ENCODE measurements at places on chromosomes 16 and 17. TPM values are rescaled to one million over a fixed set of nuclear protein-coding genes. Genes with fewer than 3 reads are reported as not detected.

COL1A1 gene
- polyA plus RNA-seq, result 265 TPM

MSLN gene
- 0.19 TPM for polyA plus RNA-seq

VKORC1 gene
- polyA plus RNA-seq, result 434 TPM

TBC1D3G gene
- not detected for polyA plus RNA-seq

RPUSD1 gene
- 27.7 TPM for polyA plus RNA-seq

DNA sequence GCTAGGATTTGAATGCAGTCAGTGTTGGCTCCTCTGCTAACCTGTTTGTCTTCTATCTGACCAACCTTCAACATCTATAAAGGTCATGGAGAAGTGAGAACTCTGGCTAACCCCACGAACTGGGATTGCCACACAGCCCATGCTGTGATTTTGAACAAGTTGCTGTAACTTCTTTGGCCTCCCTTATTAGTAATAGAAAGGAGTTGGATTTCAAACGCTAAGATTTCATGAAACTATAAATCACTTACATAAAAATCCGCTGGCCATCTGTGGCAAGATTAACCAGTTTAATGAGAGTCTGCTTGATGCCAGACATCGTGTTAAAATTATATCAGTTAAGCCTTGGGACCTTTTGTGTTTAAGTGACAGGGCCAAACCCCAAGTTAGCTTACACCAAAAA is 53.4 kb downstream of the HSD17B2 start:
- no peak overlapping the region for H3K27ac ChIP-seq
- H3K4me3 ChIP-seq, result no peak overlapping the region
- no peaks in the 10 kb centered on the region for H3K4me1 ChIP-seq

GRCh38 chr16:27408602-27409031 is 6.6 kb downstream of the IL21R start:
- H3K4me3 ChIP-seq, result no peak overlapping the region
- peaks cover 9% of the 10 kb centered on the region for H3K36me3 ChIP-seq
- H3K4me1 ChIP-seq, result no peaks in the 10 kb centered on the region
- DNase-seq, result no peak

DNA sequence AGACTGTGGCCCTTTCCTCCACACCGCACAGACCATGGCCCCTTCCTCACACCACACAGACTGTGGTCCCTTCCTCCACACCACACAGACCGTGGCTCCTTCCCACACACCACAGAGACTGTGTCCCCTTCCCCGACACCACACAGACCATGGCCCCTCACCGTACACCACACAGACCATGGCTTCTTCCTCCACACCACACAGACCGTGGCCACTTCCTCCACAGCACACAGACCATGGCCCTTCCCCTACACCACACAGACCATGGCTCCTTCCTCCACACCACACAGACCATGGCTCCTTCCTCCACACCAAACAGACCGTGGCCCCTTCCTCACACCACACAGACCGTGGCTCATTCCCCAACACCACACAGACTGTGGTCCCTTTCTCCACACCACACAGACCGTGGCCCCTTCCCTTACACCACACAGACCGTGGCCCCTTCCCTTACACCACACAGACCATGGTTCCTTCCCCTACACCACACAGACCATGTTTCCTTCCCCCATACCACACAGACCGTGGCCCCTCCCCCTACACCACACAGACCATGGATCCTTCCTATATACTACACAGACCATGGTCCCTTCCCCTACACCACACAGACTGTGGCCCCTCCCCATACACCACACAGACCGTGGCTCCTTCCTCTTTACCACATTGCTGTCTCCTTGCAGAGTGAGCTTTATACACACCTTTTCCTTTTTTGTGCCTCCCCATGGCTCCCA is 297.5 kb upstream of the FOXF1 start:
- H3K27ac ChIP-seq, result no peak overlapping the region
- no peak overlapping the region for H3K4me3 ChIP-seq
- peaks cover 58% of the 10 kb centered on the region for H3K27me3 ChIP-seq
- no peaks in the 10 kb centered on the region for H3K36me3 ChIP-seq
- H3K4me1 ChIP-seq, result no peaks in the 10 kb centered on the region

- peak overlapping the region; percentile 18 for H3K27ac ChIP-seq
- no peaks in the 10 kb centered on the region for H3K36me3 ChIP-seq
- H3K27me3 ChIP-seq, result no peaks in the 10 kb centered on the region
- no peaks in the 10 kb centered on the region for H3K4me1 ChIP-seq
These were observed 141.0 kb downstream of the STX8 start for GRCh38 chr17:9434642-9435057.

DNA sequence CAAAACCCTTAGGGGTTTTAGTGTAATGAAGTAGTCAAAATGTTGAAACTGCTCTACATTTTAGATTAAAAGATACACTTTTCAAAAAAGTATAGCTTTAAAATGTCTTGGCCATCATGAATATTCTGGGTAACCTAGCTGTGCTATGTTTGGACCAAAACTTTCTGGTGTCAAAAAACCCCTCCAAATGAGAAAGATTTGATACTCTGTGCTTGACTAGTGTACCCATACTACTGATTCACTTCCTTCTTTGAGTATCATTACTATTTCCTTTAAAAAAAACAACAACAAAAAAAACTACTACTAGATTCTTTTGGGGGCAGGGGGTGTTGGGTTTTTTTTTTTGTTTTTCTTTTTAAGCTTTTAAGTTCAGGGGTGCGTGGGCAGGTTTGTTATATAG is 37.3 kb downstream of the PTRH2 start:
- H3K4me1 ChIP-seq, result peaks cover 39% of the 10 kb centered on the region
- no peak for DNase-seq
- H3K27ac ChIP-seq, result peak overlapping the region; percentile 74
- peaks cover 91% of the 10 kb centered on the region for H3K36me3 ChIP-seq
- no peaks in the 10 kb centered on the region for H3K27me3 ChIP-seq

- peaks cover 64% of the 10 kb centered on the region for H3K36me3 ChIP-seq
- no peak overlapping the region for H3K4me3 ChIP-seq
- no peak overlapping the region for H3K27ac ChIP-seq
- no peak for DNase-seq
- no peaks in the 10 kb centered on the region for H3K4me1 ChIP-seq
These were observed 9.1 kb downstream of the TSC2 start for GRCh38 chr16:2056681-2057407.

DNA sequence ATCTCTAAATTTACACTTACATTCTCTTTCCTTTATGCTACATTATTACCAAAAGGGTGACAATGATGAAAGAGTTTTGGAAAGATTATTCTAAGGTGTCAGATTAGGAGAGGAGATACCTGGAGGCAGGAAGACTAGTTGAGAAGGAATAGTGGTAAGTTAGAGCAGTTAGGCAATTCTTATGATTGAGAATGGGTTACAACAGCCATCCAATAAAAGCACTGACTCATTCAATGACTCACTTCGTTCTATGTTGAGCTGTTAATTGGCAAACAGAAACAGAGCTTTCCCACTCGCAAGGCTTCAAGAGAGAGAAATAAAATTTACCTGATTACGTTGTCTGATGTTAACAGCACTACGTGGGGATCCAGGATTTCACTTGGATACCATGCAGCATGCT is 5.8 kb downstream of the NUP88 start:
- no peak for DNase-seq
- H3K36me3 ChIP-seq, result peaks cover 66% of the 10 kb centered on the region
- H3K4me3 ChIP-seq, result no peak overlapping the region
- H3K27ac ChIP-seq, result no peak overlapping the region
- no peaks in the 10 kb centered on the region for H3K27me3 ChIP-seq
- H3K4me1 ChIP-seq, result peaks cover 12% of the 10 kb centered on the region

GRCh38 chr17:81483085-81483861 is 29.3 kb downstream of the ACTG1 start:
- H3K4me3 ChIP-seq, result no peak overlapping the region
- H3K36me3 ChIP-seq, result no peaks in the 10 kb centered on the region
- DNase-seq, result no peak
- H3K27me3 ChIP-seq, result no peaks in the 10 kb centered on the region
- H3K27ac ChIP-seq, result no peak overlapping the region
- peaks cover 3% of the 10 kb centered on the region for H3K4me1 ChIP-seq

- DNase-seq, result no peak
- no peak overlapping the region for H3K27ac ChIP-seq
- no peaks in the 10 kb centered on the region for H3K36me3 ChIP-seq
- H3K4me3 ChIP-seq, result no peak overlapping the region
These were observed 3.5 kb upstream of the NAGS start for GRCh38 chr17:44000871-44001460.

DNA sequence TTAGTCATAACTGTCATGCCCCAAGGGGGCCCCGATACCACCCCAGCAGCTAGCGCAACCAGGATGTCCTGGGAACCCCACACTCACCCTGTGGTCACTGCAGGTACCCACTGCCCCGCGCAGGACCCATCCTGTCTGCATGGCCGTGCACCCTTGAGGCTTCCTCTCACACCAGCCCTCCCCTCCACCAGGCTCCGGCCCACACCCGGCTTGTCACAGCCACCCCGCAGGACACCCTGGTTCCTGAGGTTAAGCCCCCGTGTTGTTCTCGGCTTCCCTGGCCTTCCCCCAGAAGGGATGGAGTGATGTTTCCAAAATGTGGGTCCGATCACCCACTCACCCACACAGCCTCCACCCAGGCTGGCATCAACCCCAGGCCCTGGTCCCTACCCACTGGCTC is 7.5 kb downstream of the DNASE1L2 start:
- no peaks in the 10 kb centered on the region for H3K27me3 ChIP-seq
- H3K4me1 ChIP-seq, result no peaks in the 10 kb centered on the region
- H3K36me3 ChIP-seq, result peaks cover 33% of the 10 kb centered on the region
- no peak overlapping the region for H3K27ac ChIP-seq
- no peak overlapping the region for H3K4me3 ChIP-seq
- peak; percentile 23 for DNase-seq

DNA sequence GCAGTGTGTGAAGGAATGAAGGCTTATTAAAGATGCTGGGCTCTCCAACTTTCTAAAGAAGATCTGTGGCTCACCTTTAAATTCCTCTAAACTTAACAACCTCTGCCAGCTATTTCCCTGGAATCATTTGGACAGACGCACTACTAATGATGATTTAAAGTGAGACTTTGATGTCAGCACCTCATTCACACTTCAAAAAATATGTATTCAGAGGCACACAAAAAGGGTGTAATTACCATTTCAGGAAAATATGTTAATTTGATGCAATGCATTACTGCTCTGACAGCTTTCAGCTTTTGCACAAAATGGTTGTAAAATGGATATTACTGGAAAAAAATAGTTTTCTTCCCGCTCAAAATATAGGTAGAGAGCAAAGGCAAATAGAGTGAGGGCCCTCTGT is 423.9 kb upstream of the ASIC2 start:
- no peaks in the 10 kb centered on the region for H3K27me3 ChIP-seq
- no peak overlapping the region for H3K27ac ChIP-seq
- no peaks in the 10 kb centered on the region for H3K36me3 ChIP-seq
- DNase-seq, result no peak

DNA sequence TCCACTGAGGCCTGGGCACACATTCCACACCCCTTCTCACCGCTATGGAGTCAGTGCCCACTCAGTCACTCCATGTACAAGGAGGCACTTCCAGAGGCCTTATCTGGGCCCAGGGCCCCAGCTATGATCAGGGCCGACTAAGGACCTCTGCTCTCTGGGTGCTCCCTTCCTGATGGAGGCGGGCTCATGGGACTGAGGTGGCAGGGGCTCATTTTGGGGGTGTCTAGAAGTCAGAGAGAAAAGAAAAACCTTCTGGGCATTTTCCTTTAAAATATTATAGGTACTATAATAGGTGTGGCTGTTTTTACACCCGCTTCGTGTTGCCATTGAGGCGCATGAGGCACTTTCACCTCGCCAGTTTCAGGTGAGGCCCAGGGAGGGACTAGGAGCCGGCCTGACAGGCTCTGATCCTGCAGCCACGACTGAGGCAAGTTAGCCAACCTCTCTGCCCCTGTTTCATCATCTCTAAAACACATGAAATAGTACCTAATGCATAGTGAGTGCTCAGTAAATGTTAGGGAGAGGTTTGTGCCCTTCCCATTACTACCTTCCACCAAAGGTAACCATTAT is 14.4 kb downstream of the B9D1 start:
- H3K4me3 ChIP-seq, result no peak overlapping the region
- no peaks in the 10 kb centered on the region for H3K27me3 ChIP-seq
- DNase-seq, result no peak
- H3K4me1 ChIP-seq, result peaks cover 6% of the 10 kb centered on the region

DNA sequence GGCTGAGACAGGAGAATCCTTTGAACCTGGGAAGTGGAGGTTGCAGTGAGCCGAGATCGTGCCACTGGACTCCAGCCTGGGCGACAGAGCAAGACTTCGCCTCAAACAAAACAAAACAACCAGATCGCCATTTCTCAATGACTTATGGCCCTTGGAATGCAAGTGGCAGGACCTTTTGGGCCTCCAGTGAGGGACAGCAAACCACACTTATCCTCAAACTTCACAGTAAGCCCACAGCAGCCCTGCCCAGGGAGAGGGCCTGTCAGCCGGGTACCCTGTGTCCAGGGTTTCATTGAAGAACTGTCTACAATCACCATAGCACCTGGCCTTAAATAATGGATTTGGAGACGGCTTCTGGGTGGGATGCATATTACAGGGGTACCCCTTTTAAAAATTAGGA is 11.7 kb downstream of the TRAF4 start:
- H3K27ac ChIP-seq, result no peak overlapping the region
- DNase-seq, result no peak
- no peak overlapping the region for H3K4me3 ChIP-seq

DNA sequence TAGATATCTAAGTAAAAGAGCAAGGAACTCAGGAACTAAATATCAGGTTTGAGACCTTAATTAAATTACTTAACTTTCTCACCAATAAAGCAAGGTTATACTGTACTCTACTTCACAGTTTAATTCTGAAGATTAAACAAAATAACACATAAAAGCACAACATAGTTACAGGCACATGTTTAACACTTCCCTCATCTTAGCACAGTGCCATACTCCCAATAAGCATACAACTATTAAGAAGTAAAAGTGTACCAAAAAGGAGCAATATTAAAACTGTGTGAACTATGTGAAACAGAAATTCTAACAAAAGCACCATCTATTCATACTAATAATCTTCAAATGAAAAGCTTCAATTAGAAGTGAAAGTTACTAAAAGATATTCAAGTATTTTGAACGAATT is 2.2 kb downstream of the APPBP2 start:
- H3K27ac ChIP-seq, result 0 out of 2 replicates have a peak overlapping the region, but pooled peaks have one; percentile 5
- peaks cover 14% of the 10 kb centered on the region for H3K4me1 ChIP-seq
- H3K4me3 ChIP-seq, result peak overlapping the region; percentile 90
- H3K36me3 ChIP-seq, result peaks cover 3% of the 10 kb centered on the region

GRCh38 chr17:55622547-55622946 is 100.1 kb downstream of the TMEM100 start:
- H3K36me3 ChIP-seq, result no peaks in the 10 kb centered on the region
- no peak for DNase-seq
- no peak overlapping the region for H3K27ac ChIP-seq
- H3K4me1 ChIP-seq, result no peaks in the 10 kb centered on the region
- H3K27me3 ChIP-seq, result no peaks in the 10 kb centered on the region
- H3K4me3 ChIP-seq, result no peak overlapping the region

DNA sequence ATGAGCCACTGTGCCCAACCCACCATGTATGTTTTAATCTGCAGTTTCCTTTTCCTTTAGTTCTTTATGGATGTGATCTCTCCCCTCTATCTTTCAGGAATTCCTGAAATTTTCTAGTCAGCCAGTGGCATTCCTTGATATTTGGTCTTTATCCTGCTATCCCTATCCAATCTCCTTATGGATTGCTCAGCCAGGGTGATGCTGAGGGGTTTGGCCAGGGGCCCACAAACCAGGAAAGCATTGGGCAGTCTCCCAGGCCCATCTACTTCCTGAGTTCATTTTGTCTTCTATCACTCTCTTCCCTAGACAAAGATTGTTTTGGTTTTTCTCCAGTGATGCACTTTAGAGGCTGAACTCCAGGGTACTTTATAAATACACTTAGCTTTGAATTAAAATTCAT is 115.9 kb downstream of the KATNIP start:
- H3K4me3 ChIP-seq, result no peak overlapping the region
- peaks cover 14% of the 10 kb centered on the region for H3K36me3 ChIP-seq
- no peak overlapping the region for H3K27ac ChIP-seq

All from SK-N-SH (cell line).